ENCODE measurements at places on chromosomes 6 and 20.

DNA sequence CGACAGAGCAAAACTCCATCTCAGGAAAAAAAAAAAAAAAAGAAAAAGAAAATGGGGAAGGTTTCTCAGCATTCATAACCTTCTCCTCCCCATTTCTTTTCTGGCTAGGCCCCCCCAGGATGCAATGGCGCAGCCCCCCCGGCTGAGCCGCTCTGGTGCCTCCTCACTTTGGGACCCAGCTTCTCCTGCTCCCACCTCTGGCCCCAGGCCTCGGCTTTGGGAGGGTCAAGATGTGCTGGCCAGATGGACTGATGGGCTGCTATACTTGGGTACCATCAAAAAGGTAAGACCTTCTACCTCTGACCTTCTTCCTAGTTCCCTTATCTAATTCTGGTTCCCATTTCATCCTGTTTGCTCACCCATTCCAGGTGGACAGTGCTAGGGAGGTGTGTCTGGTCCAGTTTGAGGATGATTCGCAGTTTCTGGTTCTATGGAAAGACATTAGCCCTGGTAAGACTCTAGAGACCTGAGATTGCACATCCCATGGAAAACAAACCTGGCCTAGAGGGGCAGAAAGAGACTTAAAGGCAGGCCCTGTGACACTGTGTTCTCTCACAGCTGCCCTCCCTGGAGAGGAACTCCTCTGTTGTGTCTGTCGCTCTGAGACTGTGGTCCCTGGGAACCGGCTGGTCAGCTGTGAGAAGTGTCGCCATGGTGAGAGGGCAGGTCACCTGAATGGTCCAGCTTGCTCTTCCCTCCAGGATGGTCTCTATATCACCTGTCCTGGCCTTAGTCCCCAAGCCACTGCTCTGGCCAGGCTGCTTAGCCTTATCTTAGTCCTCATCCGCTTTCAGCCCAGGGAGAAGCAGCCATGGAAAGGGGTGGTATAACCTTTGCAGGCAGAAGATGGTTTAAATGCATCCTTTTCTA lies 1.6 kb downstream of the PHF1 start:
- no peak for DNase-seq

- no peak for DNase-seq
Measured at GRCh38 chr6:147990159-147990558, 352.5 kb upstream of the SASH1 start.

DNA sequence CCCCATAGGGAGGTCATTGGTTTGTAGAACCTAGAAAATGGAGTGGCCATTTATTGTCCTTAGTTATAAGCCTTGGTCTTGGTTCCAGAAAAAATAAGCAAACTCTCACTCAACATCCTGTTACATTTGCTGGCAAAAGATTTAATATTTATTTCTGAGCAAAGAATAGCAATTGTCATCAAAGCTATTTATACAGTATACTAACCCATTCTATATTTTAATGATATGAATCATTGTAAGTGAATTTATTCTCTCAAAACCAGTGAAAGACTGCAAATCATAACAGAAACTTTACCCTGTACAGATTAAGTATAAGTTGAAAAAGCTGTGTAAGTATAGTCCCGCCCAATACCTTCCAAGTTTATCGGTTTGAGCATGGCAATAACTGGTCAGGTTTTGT lies 364.4 kb downstream of the CD109 start:
- no peak for DNase-seq

GRCh38 chr6:89281779-89282246 lies 33.3 kb downstream of the GABRR2 start:
- DNase-seq = no peak

- no peak for DNase-seq
Measured at GRCh38 chr20:38084425-38084951, 50.9 kb downstream of the RPRD1B start.

- DNase-seq = no peak
Measured at GRCh38 chr6:146364816-146365594, 178.6 kb upstream of the RAB32 start.

DNA sequence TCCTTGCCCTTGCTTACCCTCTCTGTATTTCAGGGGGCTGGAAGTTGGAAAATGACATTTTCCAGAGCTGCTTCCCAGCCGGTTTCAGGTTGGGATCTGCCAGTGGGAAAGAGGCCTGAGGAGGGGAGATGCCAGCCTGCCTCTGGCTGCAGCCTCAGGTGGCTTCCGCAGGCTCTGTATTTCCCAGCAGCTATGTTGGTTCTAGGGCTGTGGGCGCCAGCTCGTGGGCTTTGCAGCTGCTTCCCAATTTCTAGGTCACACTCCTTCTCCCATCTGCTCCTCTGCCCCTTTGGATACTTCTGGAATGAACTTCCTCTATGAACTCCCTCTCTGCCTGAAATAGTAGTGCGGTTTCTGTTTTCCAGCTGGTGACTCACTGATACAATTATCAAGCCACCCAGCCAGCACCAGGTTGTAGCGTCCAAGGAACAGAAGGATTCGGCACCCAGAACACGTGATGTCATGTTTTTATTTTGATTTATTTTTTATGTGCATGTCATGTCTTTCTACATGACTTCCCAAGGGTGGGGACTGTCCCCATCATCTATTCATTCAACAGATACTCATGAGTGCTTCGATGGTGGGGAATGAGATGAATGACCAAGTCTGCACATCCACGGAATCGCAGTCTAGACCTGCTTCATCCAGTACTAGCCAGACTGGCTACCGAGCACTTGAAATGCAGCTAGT lies 38.0 kb downstream of the TGM2 start:
- no peak for DNase-seq

- DNase-seq = no peak
Measured at GRCh38 chr6:106825156-106825555, 149.4 kb downstream of the CD24 start.

- no peak for DNase-seq
Measured at GRCh38 chr6:11650711-11651110, 113.2 kb downstream of the TMEM170B start.

- no peak for DNase-seq
Measured at GRCh38 chr6:3176562-3177355, 19.4 kb upstream of the TUBB2A start.

DNA sequence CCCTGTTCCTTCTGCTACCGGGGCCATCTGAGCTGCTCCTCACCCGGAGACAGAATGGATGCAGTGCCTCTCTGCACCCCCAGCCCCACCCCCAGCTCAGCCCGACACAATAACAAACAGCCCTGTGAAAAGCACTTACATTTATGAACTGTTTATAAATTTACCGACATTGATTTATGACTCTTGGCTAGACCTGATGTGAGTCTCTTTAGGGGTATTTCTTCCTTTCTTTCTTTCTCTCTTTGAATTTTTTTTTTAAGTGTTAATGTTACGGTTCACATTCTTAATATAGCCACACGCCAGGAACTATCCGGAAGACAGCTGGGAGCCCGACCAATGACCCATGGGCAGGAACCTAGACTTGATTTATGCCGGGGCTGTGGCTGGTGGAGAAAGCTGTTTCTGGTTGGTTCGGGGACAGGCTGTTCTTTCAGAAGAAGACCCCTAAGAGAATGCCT lies 266.3 kb downstream of the CDC5L start:
- no peak for DNase-seq

GRCh38 chr6:104607501-104607900 lies 252.2 kb downstream of the HACE1 start:
- no peak for DNase-seq

DNA sequence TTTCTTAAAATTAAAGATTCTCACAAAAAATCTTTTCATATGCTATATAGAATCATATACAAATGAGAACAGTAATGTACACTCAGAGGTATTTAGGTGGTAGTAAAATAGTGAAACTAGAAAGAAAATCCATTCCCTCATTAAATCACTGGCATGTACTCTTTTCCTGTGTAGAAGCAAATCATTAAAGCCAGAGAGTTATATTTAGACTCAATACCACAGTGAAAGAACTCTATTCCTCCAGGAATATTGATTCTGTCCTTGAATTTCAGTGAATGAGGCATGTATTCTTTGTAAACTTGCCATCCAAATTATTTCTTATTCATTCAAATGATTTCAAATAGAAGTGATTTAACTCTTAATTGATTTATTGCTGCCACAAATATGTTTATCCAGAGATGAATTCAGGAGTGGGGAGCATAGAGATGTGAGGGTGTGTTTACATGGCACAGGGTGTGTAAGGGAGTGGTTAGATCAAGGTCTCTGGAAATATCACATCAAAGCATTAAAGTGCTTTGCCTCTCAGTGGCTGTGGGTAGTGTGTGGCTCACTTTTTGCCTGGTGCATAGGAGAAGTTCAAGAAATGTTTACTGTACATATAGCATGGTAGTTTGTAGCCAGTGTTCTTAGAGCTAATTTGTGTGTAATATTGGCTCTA lies 141.2 kb downstream of the FAM83B start:
- no peak for DNase-seq

DNA sequence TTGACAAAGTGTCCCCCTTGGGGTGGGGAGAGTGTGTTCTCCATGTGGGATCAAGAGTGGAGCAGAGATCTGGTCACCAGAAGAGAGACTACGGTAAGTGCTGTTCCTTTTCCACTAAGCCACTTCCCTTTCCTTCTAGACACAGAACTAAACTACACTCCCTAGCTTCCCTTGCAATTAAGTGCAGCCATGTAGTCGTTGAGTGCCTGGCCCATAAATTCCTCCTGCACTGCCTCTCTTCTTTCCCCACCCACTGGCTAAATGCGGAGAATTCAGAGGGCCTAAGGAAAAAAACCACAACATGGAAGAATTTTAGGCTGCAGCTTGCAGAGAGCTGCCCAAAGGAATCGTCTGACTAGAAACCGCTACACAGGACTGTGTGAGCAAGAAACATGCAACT lies 1.5 kb downstream of the WDR27 start:
- DNase-seq = no peak

GRCh38 chr6:8013763-8014162 lies 50.4 kb downstream of the BLOC1S5 start:
- DNase-seq = no peak

- no peak for DNase-seq
Measured at GRCh38 chr20:60921022-60921622, 330.9 kb upstream of the CDH4 start.

DNA sequence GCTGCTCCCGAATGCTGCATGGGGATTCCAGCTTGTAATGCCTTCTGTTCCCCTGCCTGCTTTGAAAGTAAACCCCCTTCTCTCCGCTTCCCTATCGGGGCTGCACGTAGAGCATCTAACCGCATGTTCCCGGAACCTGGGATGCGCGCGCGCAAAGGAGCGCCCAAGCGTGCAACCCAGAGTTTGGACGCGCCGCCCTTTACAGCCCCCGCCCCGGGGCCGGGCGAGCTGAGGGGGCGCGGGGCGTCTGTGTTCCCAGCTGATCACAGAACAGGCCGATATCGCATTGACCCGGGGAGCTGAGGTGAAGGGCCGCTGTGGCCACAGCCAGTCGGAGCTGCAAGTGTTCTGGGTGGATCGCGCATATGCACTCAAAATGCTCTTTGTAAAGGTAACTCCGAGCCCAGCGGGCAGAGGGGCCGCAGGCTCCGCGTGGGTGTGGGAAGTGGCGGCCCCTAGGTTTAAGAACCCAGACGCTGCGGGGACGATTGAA lies 1.4 kb downstream of the LAMP5 start:
- no peak for DNase-seq

GRCh38 chr20:51811514-51812128 lies 9.3 kb upstream of the SALL4 start:
- DNase-seq = no peak

Measured in activated B cell treated with CpG ODN at 0.5 μM for 24 hours (primary cell).